Spinal cord (tissue), 10 donors: ENCODE measurements at places on chromosomes 3 and 15. TPM values are rescaled to one million over a fixed set of nuclear protein-coding genes. Genes with fewer than 3 reads are reported as not detected.

The CD276 gene
- 40.9 TPM for total RNA-seq

The POC1A gene
- total RNA-seq, result 3.9 TPM

The CCR8 gene
- total RNA-seq, result not detected

The RARRES1 gene
- 10.2 TPM for total RNA-seq

The PLSCR4 gene
- 61.3 TPM for total RNA-seq

The P2RY12 gene
- 167 TPM for total RNA-seq

- no peak for DNase-seq
These were observed 325.5 kb downstream of the SATB1 start for GRCh38 chr3:18099611-18100010.

DNA sequence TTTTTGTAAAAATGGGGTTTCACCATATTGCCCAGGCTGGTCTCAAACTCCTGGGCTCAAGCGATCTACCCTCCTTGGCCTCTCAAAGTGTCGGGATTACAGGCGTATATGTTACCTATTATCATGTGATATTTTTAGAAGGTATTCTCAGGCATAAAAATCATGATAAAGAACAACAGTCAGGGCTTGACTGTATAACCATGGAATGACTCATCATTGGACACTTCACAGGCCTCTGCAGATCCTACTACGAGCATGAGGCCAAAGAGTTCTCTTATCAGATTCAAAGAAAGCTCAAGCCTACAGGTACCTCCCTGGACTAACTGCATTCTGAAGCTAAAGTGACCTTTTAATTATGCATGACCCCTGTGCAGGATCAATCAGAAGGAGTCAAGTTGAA lies 91.7 kb upstream of the PRICKLE2 start:
- DNase-seq, result no peak

- DNase-seq, result no peak
These were observed 88.9 kb downstream of the ADAMTS17 start for GRCh38 chr15:100252779-100253417.

GRCh38 chr3:58683466-58683865 lies 16.9 kb upstream of the FAM3D start:
- DNase-seq, result no peak

DNA sequence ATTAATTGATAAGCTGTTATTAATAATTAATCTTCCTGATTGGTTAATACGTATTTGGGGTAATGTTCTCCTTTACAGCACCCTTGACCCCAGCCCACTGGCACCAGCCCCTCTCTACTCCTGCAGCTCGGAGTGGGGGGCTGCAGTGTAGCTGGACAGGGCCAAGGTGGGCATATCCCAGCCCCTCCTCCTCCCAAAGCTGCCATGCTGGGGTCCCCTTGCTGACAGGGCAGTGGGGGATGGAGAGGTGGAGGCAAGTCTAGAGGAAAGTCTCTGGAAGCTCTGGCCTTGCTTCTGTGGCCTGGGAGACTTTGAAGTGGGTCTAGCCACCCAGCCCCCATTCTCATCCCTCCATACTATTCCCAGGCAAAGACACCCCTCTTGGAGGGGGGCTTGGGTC lies 35.8 kb downstream of the HCN4 start:
- no peak for DNase-seq

- no peak for DNase-seq
These were observed 3.4 kb upstream of the CLN6 start for GRCh38 chr15:68232937-68233336.

GRCh38 chr3:99163314-99163713 lies 261.8 kb upstream of the DCBLD2 start:
- DNase-seq, result no peak

- no peak for DNase-seq
These were observed 88.2 kb downstream of the AP4E1 start for GRCh38 chr15:50996641-50997040.

DNA sequence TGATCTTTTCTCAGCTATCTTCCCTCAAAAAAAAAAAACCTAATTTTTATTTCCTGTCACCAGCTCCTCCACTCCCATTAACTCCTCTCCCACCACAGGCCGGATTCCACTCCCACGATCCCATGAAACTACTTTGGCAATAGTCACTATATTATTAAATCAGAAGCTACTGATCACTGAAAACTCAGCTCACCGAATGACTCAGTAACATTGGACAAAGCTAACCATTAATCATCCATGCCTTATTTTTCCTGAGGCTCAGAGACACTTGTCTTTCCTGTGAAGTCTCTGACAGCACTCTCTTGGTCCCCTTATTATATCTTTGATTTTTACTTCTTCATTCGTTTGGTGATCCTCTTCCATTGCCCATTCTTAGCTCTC lies 260.2 kb downstream of the CGGBP1 start:
- DNase-seq, result no peak

DNA sequence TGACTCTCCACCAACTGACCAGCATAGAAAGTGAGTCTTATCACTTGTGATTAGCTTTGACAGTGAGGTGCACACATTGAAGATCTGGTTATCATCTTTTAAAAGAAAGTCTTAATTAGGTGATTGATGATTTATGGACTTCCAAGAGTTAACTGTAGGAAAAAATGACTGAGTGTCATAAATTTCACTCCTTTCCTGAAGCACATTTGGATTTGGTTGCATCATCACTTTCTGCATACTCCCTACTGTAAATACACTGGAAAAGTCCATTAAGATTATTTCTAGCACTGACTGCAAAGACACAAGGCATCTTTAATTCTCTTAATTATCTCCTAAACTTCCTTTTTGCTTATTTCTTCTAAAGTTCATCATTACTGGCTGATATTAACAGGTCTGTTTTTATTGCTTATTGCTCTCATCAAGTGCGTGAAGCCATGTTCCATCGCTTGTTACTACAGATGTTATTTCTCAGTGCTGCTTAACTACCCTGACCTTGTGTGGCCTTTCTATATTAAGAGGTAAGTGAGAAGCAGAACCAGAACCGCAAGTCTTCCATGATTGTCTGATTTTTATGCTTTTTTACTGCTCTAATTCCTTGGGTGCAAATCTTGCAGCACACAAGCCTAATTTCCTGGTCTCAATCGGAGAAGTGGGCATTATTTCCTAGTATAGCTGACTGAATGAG lies 153.2 kb downstream of the MEIS2 start:
- DNase-seq, result no peak

DNA sequence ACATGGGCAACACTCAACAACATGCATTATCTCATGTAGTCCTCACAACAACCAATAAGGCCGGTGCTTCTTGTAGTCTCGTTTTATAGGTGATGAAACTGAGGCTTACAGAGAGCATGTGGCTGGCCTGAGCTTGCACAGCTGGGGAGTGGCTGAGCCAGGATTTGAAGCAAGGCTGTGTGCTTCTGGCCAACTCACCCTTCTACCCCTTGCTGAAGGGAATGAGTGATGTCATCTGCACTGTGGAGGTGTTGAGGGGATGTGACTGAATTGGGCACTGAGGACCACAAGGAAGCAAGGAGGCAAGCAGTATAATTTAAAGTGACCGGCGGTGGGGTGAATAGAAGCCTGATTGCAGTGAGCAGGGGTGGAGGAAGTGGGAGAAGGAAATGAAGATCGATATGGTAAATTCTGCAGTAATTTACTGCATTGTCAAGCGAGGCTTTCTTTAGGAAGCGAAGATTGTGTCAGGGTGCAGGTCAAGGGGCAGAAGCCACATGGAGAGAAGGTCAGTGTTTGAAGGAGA lies 62.3 kb downstream of the MINAR1 start:
- DNase-seq, result no peak

- no peak for DNase-seq
These were observed 37.3 kb downstream of the USF3 start for GRCh38 chr3:113659101-113659541.

DNA sequence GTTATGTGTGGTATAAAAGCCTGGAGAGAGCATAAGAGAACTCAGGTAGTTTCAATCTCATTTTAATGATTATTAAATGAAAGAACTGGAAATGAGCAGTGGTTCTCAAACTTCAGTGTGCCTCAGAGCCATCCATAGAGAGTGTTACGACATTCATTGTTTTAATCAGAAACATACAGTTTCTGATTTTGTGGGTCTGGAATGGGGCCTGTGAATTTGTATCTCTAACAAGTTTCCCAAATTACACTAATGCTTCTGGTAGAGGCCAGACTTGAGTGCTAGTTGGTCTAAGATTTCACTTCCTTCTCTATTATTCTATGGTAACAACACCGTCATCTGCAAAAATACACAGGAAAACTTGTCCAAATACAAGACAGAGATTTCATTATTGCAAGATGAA lies 292.0 kb upstream of the NECTIN3 start:
- no peak for DNase-seq

DNA sequence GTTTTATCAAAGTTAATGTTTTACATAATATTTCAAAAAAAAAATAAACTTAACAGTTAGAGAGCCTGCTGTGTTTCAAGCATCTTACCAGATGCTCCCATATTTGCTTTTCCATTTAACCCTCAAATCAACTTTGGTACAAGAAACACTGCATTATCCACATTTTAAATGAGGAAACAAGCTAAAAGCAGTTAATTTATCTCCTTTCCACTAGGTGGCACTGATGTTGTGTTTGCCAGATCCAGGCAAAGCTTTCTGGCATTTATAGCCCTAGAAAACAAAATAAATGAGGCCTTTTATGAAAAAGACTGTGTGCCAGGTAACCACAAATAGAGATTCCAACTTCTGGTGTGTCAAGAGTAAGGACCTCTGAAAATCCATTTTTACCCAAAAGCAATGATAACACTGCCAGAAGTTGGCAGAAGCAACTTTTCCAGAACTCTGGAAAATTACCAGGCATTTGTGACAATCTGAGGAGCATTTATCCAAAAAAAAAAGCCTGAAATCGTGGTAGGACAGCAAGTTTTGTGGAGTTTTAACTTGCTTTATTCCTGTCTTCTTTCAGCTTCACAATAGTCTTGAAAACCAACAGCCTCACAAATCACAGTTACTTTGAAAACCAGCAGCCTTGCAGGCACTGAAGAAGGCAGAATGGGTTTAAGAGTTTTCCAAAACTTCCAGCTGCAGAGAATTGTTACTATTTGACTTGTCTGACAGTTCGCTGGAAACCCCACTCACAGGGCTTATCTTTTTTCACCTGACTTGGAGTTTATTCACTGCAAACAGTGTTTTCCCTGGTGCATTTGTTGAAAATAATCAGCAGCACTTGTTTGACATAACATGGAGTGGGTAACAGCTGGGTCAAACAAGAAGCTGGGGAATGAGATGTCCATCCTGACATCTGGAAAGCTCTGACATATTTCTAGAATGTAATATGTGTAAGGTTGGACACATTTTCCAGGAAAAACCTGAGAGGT lies 9.2 kb downstream of the FAM162A start:
- DNase-seq, result no peak

- peak; percentile 49 for DNase-seq
These were observed at the start of gene ARMC8 for GRCh38 chr3:138187296-138188012. TSS of gene ARMC8 (plus strand) at chr3:138187301. CDS start at chr3:138187555, 254 bp downstream.

- no peak for DNase-seq
These were observed 182.4 kb upstream of the CHRNA7 start for GRCh38 chr15:31847961-31848360.

DNA sequence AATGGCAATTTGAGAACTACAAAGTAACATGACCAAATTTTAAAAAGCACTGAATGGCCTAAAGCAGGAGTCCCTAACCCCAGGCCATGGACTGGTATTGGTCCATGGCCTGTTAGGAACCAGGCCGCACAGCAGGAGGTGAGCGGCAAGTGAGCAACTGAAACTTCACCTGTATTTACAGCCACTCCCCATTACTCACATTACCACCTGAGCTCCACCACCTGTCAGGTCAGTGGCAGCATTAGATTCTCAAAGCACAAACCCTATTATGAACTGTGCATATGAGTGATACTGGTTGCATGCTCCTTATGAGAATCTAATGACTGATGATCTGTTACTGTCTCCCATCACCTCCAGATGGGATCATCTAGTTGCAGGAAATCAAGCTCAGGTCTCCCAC lies 48.8 kb downstream of the SENP7 start:
- no peak for DNase-seq

DNA sequence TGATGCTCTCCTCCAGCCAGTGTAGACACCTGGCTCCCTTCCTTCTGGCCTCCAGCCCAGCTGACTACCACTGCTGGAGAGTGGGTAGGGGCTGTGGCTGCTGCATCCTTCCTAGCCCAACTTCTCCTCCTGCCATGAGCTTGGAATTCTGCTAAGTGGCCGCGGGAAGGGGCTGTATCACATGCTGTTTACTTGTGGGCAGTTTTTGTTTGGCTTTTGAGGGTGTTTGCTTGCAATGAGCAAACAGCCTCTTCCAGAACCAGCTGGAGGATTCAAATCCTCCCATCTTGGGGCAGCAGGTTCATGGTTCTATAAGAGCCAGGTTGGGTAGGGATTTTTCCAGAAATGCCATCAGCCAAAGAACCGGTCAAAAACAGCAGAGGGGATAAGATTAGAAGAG lies 9.0 kb downstream of the GASK1A start:
- DNase-seq, result no peak

DNA sequence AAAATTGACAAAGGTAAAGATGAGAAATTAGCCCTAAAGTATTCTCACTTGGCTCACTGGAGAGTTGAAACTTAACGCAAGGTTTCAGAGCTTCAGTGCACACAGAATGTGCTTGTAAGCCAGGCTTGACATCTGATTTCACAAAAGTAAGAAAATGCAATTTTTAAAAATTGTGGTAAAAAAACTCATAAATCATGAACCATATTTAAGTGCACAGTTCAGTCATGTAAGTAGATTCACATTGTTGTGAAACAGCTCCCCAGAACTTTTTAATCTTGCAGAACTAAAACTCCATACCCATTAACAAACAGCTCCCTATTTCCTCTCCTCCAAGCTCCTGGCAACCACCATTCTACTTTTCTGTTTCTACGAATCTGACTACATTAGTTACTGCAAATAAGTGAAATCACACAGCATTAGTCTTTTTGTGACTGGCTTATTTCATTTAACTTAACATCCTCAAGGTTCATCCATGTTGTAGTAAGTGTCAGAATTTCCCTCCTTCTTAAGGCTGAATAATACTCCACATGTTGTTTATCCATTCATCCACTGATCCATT lies 14.5 kb downstream of the RTP3 start:
- no peak for DNase-seq

DNA sequence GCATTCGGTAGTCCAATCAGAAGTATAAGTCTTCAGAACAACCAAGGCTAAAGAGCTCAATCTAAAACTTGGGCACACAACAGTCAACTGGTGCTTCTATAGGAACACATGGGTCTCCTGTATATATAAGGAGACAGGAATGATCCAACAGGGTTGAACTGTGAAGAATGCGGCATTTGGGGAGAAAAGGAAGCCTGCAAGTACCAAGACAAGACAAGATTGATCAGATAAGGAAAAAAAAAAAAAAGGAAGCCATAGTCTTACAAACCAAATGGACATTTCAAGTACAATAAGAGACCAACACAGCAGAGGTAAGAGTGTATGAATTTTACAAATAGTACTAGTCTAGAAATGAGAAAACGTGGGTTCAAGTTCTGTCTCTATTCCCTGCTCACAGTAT lies 6.5 kb downstream of the CPEB1 start:
- DNase-seq, result no peak
